Activated CD8-positive, alpha-beta memory T cell treated with anti-CD3 and anti-CD28 coated beads, Interleukin-2, amount 50 U/mL, for 4 hours (primary cell): ENCODE measurements at places on chromosomes 2 and 18.

DNA sequence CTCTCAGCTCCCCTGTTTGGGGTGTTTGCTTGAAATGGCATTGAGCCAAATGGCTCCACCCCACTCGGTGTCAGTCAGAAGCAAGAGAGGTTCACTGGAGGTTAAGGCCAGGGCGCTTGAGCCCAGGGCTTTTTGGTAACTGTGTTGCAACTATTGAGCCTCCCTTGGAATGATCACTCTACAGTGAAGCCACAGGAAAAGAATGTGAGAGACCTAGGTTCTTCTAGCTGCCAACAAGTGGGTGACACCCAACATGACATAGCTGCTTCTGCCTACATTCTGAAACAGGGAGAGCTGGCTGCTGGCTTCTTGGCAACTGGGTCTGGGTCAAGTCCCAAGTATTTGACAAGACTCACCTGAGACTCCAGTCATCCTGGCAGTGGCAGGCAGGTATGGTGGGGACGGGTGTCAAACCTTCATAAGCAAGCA is 7.1 kb upstream of the GRHL1 start:
- DNase-seq = no peak

- no peak for DNase-seq
Observed at GRCh38 chr2:182715121-182715891, 751 bp upstream of the DNAJC10 start.

GRCh38 chr2:59044736-59045135 is 803.6 kb upstream of the FANCL start:
- DNase-seq = no peak

- DNase-seq = no peak
Observed at GRCh38 chr2:43766006-43766405, 7.8 kb upstream of the DYNC2LI1 start.
